Stimulated activated CD8-positive, alpha-beta memory T cell treated with anti-CD3 and anti-CD28 coated beads, Interleukin-4, amount 100 ng/mL, for 1 hour (primary cell): ENCODE measurements at places on chromosomes 12 and 14.

DNA sequence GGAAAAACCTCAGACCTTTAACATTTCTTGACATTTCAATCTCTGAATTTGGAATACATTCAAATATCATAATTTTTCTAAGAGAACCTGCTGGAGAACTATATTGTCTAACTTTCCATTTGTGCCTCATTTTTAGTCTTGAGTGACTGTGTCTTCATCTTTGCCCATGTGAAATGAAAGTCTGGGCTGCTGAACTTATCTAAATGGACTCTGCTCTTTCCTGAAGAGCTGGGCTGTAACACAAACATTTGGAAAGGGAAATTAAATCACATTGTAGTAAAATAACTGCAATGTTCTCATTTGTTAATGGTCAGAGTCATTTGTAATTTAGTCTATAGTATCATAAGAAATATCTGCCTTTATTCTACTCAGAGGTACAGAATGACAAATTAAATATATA, 373.1 kb downstream of the LRIG3 start:
- DNase-seq: no peak

DNA sequence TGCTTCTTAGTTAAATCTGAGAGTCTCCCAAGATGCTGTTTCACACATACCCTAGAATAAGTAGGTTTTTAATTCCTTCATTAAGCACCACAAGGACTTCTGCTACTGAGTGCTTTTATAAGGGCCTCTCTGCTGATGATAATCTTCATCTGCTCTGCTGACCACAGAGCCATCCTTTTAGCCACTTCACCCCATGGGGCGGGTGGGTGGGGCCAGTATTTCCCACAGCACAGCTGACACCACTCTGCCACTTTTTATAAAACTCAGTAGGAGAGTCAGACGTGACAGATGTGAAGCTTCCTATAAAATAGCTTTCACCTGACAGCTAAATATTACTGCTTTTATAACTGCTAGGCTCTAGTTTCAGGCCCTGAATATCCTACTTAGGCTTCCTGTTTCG, 20.3 kb downstream of the FCF1 start:
- no peak for DNase-seq

DNA sequence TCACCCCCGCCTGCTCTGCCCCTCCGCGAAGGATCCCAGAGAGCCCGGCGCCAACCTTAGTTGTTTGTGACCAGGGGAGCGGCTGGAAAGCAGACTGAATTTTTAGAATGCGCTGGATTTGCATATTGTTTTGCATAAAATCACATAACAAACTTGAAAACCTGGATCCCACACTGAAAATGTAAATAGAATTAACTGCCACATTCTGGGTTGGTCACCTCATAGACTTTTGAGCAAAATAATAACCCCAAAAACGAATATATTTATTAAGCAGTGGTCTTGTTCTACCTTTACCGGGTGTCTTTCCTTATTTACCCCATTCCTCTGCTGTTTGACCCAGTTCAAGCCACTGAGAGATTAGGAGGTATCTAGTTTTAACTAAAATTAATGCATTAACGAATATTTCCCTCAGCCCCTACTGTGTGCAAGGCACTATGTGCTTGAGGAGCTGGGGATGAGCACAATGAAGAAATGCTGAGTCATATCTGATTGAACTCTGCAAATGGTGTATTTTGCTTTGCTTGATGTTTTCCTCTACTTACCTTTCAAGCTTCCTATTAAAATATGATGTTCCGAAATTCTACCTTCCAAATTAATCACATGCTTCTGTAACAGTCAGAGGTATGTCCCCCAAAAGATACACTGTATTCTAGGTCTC, 438 bp upstream of the EGLN3 start:
- DNase-seq: no peak

- DNase-seq: no peak
Measured at GRCh38 chr12:1697271-1697670, 6.4 kb downstream of the ADIPOR2 start.

DNA sequence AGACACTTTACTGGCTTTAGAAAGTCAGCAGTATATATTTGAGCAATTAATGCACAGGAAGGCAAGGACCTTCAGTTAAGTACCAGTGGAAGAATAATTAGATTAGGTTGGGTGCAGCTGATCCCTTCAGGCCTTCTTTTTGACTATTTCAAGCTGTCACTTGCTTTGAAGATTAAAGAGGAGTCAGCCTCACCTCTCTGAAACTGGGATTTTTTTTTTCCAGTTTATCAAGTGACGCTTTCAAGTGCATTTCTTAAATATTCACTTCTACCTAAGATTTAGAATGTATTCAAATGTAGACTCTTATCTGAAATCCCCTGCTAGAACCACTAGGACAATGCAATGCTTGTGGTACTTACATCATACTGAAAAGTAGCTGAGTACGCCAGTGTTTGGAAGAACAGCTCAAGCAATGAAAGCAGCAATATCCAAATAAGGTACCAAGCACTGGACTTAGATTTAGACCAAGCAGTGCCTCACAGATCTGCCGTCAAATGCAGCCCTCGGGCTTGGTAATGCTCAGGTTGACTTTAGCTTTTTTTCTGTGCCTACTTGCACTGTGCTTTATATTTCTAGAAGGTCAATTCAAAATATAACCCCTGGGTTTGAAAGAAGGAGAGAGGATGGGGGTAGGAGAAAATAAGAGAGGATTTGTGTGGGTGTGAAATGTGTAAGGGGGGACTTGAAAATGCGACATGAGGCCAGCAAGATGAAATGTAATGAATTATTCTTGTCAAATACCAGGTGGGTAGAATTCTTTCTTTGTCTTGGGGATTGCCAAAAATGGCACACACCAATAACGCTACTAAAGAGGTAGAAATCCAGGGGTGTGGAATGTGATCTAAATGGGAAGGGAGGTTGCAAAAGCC, 3.7 kb upstream of the FERMT2 start:
- no peak for DNase-seq

GRCh38 chr14:100015251-100015655, 50.0 kb upstream of the EVL start:
- DNase-seq: no peak

GRCh38 chr12:47938093-47938492, 25.3 kb upstream of the TMEM106C start:
- DNase-seq: no peak

GRCh38 chr12:131589221-131589897, 121.5 kb upstream of the SFSWAP start:
- DNase-seq: no peak

DNA sequence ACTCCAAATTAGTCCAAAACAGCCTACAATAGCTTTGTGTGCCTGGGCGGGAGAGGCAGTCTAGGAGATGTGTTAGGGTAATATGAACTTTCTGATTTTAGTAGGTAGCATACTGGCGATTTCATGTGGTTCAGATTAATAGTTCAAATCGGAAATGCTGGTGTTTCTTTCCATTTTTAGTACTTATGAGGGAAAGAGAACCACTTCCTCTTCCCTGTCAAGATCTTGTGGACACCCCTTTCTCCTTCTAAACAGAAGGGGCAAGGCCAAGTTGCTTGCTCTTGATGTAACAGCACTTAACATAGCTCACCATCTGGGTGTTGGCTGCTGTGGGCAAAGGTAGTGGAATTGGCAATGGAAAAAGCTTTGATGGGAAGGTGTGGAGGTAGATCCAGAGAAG, 32.2 kb upstream of the IGF1 start:
- no peak for DNase-seq

GRCh38 chr12:63326260-63326659, 175.3 kb upstream of the AVPR1A start:
- DNase-seq: no peak

DNA sequence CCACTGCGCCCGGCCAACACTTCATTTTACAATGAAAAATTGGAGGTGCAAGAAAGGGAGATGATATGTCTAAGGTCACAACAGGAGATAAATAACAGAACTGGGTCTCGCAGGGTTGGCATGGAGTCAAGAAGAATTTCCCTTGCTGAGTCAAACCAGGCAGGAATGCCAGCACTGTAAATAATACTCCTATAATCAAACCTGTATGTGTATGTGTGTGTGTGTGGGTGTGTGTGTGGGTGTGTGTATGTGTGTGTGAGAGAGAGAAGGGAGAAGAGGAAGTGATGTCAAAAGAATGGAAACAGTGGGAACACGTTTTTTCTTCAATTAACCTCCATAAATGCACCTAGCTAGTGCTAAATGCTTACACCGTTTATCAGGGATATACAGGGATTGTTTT, 70.4 kb downstream of the TMEM116 start:
- DNase-seq: no peak

- DNase-seq: no peak
Measured at GRCh38 chr14:50447461-50447860, 50.8 kb upstream of the CDKL1 start.

DNA sequence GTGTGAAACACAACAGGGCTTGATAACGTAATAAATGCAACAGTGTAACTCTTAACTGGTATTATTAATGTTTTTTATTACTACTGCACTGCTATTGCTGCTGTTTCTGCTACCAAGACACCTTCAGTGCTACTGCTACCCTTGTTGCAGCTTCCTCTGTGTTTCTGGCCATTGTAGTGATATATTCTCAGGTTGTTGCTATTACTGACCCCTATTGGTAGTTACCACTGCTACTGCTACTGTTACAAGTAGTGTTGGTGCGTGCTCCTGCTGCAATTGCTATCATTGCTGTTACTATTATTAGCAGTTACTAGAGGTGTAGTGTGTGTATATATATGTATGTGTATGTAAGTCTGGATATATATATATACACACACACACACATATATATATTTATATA, 87.2 kb upstream of the PTPRB start:
- DNase-seq: no peak

GRCh38 chr14:72553161-72553560, 340.7 kb downstream of the DPF3 start:
- DNase-seq: no peak

- DNase-seq: no peak
Measured at GRCh38 chr12:32834122-32834521, 62.5 kb downstream of the PKP2 start.

- no peak for DNase-seq
Measured at GRCh38 chr12:96424601-96425000, 24.4 kb upstream of the CDK17 start.

DNA sequence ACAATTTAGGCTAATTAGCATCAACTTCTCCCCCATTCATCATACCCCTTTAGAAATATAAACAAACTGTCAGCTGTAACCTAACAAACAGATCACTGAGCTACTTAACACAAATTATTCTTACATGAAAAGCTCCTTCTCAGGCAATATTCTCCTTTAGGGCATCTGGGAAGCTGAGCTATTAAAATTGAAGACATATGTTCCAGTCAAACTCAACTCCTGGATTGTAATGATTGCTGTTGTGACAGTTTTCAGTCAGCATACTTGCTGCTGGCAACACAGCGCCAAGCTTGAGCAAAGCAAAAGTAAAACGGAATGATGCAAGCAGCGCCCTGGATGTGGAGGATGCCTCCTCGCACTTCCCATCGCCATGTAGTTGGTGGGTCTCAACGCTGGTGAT, 82.4 kb downstream of the SLC25A21 start:
- DNase-seq: no peak

GRCh38 chr14:50926851-50927386, 17.4 kb downstream of the PYGL start:
- no peak for DNase-seq

DNA sequence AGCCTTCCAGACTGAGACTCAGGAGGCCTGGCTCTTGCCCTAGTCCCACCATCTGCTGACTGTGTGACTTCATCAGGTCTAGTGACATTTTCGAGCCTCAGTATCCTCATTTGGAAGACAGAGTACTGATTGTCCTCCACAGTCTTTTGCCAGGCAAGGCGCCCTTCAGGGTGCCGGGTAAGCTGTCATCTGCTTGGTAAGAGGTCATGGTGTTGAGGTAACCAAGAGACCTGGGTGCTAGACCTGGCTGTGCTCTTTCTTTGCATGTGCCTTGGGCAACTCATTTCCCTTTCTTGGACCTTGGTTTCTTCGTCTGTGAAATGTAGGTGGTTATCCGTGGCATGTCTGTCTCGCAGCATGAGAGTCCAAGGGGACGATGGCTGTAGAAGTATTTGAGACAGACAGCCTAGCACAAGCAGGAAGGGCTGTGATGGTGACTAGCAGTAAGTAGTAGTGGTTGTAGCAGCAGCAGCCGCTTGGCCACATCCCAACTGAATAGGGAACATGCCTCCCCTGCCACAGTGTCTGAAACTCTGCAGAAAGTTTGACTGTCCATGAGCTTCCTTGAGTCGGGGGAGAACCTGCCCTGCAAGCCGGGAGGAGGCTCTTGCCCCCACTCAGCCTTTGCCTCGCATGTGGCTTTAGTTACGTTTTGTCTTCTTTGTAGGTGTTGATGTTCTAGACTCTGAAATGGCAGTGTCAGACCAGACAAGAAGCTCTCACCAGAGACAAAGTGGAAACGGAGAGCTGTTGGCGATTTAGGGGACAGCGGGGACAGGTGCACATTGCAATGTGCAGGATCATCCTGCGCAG, 40.3 kb downstream of the EVL start:
- no peak for DNase-seq

DNA sequence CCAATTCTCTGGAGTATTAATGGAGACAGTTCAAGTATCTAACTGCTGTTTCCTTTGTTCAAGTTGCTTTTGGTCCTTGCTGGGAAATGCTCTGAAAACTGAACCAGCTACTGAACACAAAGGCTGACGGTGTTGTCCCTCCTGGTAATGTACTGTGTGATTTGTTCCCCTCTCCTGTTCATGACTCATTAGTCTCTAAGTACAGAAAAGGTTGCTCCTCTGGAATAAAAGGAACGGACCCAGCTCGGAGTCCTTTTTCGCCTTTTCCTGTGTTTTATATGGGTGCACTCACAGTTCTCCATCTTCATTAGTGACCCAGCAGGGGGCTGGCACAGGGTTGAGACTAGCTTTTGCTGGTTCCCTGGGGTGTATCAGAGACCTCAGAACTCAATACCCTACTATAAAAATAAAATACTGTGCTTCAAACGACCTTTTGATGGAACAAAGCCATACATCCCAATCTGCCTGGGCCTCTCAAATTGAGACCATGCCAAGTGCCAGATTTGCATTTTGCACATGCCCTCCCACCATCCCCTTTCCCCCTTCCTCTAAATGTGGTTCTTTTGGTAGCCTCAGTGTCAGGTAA, 269.7 kb downstream of the RAD51B start:
- no peak for DNase-seq

- no peak for DNase-seq
Measured at GRCh38 chr14:37437490-37437889, 157.6 kb downstream of the FOXA1 start.

GRCh38 chr12:71014180-71014785, 93.7 kb upstream of the PTPRR start:
- DNase-seq: no peak

GRCh38 chr12:6091786-6092566, 32.5 kb downstream of the VWF start:
- DNase-seq: no peak

DNA sequence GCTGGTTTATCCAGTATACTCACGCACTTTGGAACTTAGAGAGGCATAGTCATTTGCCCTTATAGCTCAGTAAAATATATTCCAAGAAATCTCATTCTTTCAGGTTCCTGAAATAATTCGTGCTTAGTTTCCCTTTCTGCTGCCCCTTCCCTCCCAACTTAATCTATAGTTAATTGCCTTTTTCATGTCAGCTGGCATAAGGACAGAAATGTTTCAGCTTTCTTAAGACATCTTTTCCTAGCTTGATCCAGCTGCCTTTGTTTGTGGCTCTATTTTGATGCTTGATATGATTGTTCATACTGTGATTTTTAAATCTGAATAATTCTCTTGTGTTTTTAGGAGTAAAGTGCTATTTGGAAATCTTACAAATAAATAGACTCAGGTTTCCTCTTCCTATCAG, 120.0 kb upstream of the SEL1L start:
- no peak for DNase-seq

- no peak for DNase-seq
Measured at GRCh38 chr14:36398463-36399291, 78.2 kb upstream of the MBIP start.
